ENCODE measurements at places on chromosomes 16 and 17.

GRCh38 chr16:58649707-58650106 is 20.1 kb upstream of the CNOT1 start:
- DNase-seq: no peak

DNA sequence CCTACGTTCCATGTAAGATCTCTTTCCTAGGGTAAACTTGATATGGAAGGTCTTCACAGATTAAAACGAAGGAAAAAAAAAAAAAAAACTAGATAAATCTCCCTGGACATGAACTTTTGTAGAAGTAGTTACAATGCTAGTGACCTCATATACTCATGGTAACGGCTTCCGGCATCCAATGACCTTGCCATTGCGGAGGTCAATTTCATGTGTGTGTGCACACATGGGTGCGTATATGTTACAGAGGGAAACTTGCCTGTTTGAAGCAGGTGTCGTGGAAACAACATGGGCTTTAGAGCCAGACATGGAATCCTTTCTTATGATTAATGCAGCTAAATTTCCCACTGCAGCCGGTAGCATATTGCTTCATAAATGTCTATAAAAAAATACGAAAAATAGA is 435.5 kb downstream of the MAF start:
- no peak for DNase-seq

DNA sequence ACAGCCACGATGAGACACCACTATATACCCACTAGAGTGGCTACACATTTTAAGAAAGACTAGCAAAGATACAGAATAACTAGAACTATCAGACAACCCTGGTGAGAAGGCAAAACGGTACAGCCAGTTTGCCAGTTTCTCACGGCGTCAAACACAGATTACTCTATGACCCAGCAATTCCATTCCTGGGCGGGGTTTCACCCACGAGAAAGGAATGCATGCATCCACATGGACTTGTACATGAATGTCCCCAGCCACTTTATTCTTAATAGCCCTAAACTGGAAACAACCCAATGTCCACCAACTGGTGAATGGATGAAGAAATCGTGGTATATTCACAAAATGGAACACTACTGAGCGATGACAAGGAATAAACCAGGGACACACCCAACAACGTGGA is 74.5 kb downstream of the MYH10 start:
- DNase-seq: no peak

DNA sequence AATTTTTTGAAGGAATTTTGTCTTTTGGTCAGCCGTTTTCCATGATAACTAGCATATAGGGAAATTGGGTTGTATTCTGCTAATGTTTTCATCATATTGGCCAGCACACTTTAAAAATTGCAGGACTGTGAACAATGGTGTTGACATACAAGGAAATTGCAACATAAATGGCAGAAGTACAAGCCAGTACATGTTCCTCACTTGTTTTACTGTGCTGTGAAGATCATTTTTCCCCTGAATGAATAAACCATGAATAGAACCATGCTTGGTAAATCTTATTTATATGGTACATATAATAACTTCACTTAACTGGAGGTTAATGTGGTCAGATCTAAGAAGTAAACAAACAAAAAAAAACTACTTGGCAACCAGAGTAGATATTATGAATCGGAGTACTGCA is 22.8 kb downstream of the OMG start:
- no peak for DNase-seq

DNA sequence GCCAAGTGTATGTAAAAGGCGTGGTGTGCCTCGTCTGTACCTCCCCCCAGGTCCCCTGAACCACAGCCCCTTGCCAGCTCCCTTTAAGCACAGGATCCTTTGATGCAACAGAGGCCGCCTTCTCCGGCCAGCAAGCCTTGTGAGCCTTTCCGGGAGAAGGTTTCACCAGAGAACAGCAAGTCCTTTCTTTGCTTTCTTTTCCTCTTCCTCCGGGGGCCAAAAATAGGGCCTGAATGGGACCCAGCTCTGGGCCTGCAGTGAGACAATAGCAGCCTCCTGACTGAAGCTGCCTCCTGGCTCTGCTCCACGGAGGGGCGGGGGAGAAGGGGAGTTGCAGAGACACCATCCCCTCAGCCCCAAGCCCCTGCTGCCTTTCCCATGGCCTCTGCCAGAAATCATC is 9.0 kb downstream of the ADGRG1 start:
- no peak for DNase-seq

GRCh38 chr16:53097190-53097589 is 42.4 kb downstream of the CHD9 start:
- no peak for DNase-seq

- DNase-seq: no peak
These were observed 130.0 kb downstream of the KCNJ12 start for GRCh38 chr17:21505819-21506815.
